Left renal cortex interstitium (tissue), 4 donors: ENCODE measurements at places on chromosomes 4 and X. TPM values are rescaled to one million over a fixed set of nuclear protein-coding genes. Genes with fewer than 3 reads are reported as not detected.

- no peak for DNase-seq
These were observed 855.0 kb upstream of the GRID2 start for GRCh38 chr4:91448668-91449330.

- no peak for DNase-seq
These were observed 51.5 kb upstream of the ANTXR2 start for GRCh38 chr4:80124246-80125211.

DNA sequence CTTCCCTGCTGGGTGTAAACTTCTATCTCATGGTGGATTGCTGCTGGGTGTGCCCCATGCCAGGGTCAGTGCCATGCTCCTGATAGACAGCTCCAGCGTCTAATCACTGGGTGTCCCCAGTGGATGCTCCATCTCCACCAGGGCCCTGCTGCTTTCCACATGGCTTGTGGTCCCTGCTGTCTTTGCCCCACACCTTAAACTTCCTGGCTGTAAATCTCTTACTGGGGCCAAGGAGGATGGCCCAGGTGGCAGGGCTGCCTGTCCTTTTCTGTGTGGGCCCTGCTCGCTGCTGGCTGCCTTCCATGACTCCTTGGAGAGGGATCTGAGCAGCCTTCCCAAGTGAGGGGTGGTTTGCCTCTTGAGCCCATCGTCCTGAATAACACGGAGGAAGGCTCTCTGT, 51.8 kb downstream of the RGS12 start:
- no peak for DNase-seq

DNA sequence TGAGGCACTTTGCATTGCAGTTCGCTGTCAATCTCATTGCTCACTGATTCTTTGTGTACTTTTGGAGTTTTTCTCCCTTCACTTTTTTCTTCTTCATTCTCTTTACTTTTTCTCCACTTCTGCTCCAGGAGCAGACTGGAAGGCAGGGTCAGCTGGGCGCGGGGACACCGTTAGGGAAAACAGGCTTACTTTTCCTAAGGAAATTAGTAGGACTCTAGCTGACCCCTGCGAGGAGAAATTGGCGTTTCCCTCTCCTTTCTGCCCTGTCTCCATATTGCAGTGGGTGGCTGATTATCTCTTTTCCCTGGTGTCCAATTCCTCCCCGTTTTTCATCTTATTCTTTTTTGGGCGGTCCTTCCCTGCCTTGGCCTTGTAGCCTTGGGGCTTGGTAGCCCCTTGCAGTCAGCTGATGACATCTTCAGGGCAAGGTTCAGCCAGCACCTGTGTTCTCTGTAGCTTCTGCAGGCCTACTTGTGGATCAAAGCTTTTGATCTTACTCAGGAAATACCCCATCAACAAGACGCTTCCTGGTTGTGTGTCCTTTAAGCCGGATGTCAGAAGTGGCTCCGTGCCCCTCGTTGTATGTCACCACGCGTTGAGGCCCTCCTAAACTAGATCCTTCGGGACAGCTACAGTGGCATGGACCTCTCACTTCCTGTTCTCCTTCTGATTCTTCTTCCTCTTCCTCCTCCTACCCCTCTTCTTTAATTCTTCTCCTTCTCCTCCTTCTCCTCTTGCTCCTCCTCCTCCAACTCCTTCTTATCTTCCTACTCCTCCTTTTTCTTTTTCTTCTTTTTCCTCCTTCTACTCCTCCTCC, 36.1 kb downstream of the NBDY start:
- no peak for DNase-seq

- DNase-seq, result no peak
These were observed 380 bp downstream of the SLC34A2 start for GRCh38 chr4:25656031-25656430.

MMRN1 gene
- 3.9 TPM for polyA plus RNA-seq

SLC25A5 gene
- 329 TPM for polyA plus RNA-seq

- DNase-seq, result no peak
These were observed 2464.6 kb downstream of the PCDH7 start for GRCh38 chr4:33184657-33185290.

ARL9 gene
- 1.1 TPM for polyA plus RNA-seq

ARMCX5 gene
- polyA plus RNA-seq, result 16.7 TPM

GRCh38 chrX:154333837-154334271, 38.3 kb downstream of the TKTL1 start:
- no peak for DNase-seq

DNA sequence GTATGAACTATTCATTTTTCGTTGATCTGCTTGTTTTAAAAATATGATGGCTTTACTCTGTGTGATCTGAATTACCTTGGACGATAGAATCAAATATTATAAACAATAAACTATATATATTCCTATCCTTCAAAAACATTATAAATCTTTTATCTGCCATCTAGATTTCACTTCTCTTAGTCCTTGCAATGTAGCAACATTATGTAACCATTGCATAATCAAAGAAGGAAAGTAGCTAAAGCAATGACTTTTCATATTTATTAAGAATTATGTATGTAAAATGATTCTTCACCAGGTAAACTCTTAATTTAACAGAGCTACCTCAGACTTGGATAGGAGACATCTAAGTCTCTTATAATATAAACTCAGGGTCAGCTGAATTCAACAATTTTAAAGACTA, 210.5 kb downstream of the ADAMTS3 start:
- DNase-seq, result no peak

DNA sequence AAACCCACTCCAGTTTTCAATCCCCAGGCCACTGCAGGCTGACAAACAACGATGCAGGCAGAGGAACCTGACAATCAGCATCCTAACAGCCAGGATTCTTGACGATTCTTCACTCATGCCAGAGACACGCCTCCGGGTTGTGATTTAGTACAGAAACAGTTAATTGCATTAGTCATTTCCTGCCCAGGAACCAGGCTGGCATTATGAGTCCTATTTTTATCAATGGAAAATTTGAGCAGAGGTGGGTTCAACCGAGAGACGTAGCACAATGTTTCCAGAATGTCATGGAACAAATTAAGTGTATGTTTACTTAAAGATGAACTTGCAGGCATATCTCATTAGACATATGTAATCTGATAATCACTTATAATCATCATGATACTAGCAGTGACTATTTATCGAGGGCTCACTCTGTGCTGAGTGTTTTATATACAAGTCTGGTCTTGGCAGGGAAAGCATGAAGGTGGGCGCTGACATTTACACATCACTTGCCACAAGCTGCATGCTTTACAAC, 159.7 kb downstream of the NSUN7 start:
- no peak for DNase-seq

DNA sequence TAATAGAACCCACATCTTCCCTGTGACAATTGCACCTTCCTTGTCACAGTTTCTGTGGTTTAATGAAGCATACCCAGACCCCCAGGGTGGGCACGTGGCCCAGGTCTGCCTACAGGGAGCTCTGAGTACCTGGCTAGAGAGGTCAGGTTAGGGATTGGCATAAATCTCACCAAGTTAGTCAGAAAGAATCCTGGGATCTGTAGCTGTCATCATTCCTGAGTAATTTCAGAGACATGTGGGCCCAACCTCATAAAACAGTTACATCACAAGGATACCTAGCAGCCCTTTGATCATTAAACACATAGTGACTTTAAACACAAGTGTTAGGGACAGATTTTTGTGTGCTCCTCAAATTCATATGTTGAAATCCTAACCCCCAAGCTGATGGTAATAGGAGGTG, 123.0 kb downstream of the KDR start:
- DNase-seq, result no peak

LRCH2 gene
- 12.4 TPM for polyA plus RNA-seq

DNA sequence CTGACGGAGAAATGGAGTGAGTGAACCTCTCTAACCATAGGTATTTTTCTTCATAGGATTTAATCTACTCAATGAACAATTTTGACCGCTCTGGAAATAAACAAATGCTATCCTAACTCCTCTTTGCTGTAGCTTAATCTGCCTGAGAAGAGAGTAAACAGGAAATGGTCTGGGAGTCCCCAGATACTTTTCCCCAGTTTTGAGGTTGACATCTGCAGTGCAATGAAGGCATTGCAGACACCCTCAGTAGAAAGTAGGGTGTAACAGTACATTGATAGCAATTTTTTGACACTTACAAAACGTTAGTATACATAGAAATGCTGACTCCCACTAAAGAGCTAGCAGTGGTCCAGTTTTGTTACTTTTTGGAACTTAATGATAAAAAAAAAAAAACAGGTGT, 495.9 kb upstream of the FAM241A start:
- no peak for DNase-seq

DNA sequence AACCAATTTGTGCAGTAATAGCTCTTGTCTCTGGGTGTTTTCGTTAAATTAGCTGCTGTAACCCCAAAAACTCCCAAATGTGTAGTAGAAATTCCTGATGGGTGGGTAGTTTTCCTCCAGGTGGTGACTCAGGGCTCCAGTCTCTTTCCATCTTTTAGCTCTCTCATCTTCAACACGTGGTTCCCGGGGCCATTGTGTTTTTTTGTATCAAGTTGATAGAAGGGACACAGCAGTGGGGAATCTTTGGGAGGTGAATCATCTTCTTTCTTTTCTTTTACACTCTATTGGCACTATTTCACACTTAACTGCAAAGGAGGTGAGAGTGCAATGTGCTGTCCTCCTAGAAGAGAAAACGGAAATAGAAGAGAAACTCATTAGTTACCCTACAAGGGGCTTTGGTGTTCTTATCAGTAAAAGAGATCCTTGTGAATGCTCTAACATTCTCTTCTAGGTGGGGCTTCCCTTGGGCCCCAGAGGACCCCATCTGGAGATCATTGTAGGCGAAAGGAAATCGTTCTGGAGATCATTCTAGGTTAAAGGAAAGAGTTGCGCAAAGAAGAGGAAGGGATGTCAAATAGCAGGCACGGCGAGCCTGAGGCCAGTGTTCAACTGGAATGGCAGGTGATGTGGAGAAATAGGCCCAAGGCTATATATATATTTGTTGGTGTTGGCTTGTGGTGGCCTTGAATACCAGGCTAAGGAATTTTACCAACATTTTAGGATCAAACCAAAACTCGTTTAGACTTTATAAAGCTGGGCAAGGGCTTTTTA, 68.2 kb upstream of the ACSL1 start:
- no peak for DNase-seq

ADRA2C gene
- 5.2 TPM for polyA plus RNA-seq

UGT2B10 gene
- polyA plus RNA-seq, result not detected

- DNase-seq, result no peak
These were observed 89.8 kb downstream of the FBXO8 start for GRCh38 chr4:174193438-174194374.

- no peak for DNase-seq
These were observed 376.5 kb upstream of the MAD2L1 start for GRCh38 chr4:120443116-120443515.

TMEM35A gene
- polyA plus RNA-seq, result 7.2 TPM
